ENCODE measurements at places on chromosomes 12 and 14.

GRCh38 chr14:93126111-93126510 lies 10.4 kb upstream of the ITPK1 start:
- no peak for DNase-seq

DNA sequence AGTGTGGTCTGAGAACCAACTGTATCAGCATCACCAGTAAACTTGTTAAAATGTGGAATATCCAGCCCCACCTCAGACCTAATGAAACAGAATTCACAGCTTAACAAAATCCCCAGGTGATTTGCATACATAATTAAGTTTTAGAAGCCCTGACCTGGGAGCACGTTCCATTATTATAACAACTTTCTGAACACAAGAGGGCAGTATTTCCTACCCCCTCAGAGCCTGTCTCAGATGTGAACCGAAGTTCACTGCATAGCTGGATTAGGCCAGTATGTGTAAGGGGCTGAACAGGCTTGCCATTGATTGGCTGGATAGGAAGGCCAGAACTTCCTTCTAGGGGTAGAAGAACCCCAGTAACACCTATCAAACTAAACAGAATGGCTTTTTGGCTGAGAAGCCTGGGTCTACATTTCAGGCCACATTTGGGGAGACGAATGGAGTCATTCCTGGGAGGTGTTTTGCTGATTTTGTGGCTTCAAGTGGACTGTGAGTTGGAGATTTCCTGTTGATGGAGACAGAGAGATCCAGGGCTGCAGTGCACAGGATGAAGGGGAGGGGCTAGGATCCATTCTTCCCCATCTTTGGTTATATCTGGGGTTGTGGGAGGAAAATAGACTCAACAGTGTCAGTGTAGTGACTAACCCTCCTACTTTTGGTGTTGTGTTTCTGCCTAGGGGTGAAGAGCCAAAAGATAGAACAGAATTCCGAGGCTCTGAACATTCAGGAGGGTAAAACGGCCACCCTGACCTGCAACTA lies 94.7 kb upstream of the OR4E1 start:
- DNase-seq, result no peak

GRCh38 chr12:78177298-78177697 lies 346.6 kb downstream of the NAV3 start:
- DNase-seq, result no peak

DNA sequence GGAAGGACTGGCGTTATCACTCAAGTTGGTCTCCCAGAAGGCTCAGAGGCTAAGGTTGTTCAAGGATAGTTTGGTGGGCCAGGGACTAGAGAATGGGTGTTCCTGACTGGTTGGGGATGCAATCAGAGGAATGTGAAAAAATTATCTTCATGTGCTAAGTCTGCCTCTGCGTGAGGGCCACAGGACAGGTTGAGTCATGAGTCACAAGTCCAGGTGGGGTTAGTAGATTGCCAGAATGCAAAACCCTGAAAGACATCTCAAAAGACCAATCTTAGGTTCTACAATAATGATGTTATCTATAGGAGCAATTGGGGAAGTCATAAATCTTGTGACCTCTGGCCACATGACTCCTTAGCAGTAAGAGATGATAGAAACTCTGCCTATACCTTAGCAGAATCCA lies 220.1 kb upstream of the EEA1 start:
- DNase-seq, result no peak

- no peak for DNase-seq
These were observed 34.0 kb upstream of the NFYB start for GRCh38 chr12:104171785-104172569.

DNA sequence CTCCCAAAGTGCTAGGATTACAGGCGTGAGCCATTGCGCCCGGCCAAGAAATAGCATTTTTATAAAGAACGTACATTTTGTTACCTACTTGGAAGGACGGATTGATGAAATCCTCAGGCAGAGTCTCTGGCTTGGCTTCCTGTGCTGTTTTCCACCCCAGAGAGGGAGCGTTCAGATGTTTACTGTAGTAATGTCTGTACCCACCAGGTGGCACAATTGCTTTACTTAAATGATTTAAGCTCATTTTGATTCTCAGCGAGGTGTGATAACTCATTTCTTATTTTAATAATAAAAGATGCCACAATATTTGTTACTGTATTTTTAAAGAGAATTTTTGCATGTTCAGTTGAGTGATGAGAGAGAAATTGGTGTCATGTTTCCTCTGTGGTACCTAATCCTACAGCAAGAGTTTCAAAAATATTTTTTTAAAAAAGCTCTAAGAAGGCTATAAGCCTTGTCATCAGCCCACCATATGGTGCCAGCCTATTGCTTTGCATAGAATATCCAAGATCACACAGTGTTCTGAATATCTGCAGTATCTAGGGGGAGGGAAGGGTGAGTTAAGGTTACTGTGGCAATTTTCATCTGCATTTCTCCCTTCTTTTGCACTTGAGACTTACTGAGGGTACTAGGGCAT lies 82.6 kb upstream of the TRAF3 start:
- DNase-seq, result peak; percentile 27

DNA sequence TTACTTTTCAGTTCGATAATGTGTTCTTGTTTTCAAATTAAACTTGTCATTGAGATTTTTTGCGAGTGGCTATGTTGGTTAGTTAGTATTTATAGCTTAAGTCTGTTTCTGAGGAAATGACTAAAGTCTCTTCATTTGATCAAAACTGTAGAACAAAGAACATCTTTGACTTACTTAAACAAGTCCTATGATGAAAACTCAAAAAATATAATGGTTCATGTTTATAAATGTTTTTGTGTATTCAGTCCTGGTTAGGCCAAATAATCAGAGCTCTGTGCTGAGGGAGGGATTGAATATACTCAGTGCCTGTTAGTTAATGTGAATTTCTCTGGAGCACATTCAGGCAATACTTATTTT lies 51.7 kb downstream of the PPFIBP1 start:
- DNase-seq, result no peak

DNA sequence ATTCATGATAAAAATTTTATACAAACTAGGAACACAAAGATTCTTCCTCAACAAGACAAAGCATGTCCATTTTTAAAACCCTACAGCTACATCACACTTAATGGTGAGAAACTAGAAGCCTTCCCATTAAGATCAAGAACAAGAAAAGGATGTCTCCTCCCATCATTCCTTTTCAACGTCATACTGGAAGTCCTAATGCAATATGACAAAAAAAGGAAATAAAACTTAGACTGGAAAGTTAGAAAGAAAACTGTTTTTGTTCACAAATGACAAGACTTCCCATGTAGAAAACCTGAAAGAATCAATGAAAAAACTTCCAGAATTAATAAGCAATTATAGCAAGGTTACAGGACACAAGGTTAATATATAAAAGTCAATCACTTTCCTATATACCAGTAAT lies 82.5 kb downstream of the NUMB start:
- DNase-seq, result no peak

DNA sequence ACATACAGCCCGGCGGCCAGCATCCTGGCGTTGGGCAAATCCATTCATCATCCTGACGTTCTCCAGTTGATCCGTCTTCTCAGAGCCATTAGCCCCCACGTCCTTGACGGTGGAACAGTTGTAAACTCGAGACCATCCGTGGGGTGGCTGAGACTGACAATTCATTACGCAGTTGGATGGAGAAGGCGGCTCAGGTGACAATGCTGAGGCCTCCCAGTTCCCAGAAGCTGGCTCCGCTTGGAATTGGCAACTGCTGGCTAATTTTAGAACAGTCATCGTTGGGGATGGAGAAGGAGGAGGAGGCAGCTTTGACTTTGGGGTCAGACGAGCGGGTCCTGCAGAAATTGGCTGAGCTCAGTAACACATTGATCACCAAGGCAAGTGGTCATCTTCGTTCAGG lies 186.5 kb downstream of the PHETA1 start:
- no peak for DNase-seq

DNA sequence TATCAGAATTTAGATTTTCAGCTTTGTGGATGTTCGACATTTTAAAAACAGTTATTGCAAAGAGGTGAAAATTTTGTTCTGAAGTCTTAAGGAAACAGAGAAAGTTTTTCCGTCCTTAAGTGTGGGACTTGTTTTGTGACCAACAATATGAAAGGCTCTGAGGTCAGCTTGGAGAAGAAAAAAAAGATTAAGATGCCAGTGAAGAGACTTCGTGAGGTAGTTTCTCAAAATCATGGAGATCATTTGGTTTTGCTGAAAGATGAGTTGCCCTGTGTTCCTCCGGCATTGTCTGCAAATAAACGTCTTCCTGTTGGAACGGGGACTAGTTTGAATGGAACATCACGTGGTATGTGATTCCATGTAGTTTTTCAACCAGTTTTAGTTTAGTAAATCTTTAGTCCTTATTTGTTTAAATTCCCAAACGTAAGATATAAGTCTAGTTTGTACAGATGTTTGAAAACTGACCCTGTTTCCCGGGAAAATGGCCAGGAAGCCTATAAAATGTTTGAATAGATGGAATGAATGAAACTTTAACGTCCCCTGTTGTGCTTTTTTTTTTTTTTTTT lies 682 bp downstream of the KIAA0586 start:
- DNase-seq, result no peak

DNA sequence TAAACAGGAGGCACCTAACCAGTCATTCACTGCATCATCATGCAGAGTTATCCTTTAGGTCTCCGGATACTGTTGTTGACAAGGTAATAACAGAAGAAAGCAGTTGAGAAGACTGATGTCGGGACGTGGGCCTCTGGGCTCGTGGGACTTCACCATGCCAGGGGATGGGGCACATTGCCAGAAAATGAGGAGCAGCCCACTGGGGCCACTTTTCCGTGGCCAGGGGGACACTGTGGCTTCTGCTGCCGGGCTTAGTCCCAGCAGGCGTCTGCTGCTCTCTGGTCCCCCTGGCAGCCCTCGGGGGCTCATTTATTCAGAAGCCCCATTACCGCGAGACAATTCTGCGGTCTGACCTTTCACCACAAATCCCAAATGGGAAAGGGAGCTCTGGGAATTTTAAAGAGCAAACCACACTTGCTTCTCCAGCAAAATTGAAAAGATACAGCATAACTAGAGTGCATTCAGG lies 201.2 kb downstream of the DAD1 start:
- no peak for DNase-seq

- DNase-seq, result no peak
These were observed 318.2 kb downstream of the NUAK1 start for GRCh38 chr12:105820429-105821125.

- no peak for DNase-seq
These were observed 547 bp upstream of the OR4K15 start for GRCh38 chr14:19974844-19975243.

DNA sequence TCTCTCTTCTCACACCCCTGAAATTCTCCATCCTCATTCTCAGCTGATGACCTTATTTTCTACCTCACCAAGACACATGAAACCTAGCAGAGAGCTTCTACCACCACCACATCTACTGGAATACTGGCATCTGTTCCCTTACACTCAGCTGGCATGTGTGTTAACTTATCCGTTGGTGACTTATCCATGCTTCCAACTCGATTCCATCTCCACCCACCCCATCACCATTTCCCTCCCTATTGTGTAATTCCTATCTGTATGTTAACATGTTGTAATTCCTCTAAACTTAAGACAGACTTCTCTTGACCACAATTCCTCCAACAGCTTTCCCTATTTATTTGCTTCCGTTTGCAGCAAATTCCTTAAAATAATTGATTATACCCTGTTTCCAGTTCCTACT lies 15.4 kb downstream of the C1S start:
- no peak for DNase-seq

Measured in activated gamma-delta T cell treated with anti-CD3 and anti-CD28 coated beads, Interleukin-2, amount 50 U/mL, for 16 hours (primary cell).